NCI-H1436 (cell line): ENCODE measurements at places on chromosomes 7 and 10.

DNA sequence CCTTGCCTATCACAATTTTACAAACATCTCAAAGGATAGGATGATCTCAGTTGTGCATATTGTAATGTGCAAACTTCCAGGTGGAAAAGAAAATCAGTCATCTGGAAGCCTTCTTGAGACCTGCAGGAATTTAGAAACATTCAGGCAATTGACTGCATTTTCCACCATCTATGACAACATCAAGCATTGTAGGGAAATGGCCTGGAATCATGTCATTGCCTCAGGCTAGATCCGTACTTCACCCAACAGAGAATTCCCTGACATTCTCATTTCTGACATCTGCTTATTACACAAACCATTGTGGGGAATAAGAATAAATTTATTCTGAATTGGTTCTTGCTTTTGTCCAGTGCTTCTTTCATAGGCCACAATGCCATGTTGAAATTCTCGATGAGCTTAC is 124.9 kb upstream of the NPVF start:
- no peak for DNase-seq

- no peak for DNase-seq
Measured at GRCh38 chr10:20128811-20129210, 312.6 kb downstream of the PLXDC2 start.

- DNase-seq: no peak
Measured at GRCh38 chr7:102837802-102838201, 75.0 kb upstream of the LRRC17 start.

- DNase-seq: no peak
Measured at GRCh38 chr10:80289451-80290287, at the start of gene MAT1A. Gene MAT1A (minus strand): TSS chr10:80289658. CDS start chr10:80289423, 235 bp downstream.

- DNase-seq: no peak
Measured at GRCh38 chr10:43226851-43227845, 39.7 kb downstream of the RASGEF1A start.

DNA sequence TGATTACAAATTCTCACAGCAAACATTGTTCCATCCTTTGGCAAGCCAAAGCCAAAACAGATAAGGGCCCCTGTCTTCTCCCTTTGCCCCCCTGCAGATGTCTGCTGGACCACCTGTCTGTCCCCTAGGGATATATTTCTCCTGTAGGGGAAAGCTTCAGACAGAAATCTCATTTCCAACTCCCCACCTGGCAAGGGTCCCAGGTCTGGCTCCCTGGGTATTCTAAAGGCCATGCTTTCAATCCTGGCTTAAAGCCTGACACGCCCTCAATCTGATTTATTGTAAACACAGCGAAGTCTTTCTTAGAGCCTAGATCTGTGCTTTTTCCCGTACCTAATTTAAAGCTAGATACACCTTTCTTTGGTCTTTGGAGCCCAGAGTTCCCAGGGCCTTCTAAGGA is 66.1 kb downstream of the KCNMA1 start:
- no peak for DNase-seq

DNA sequence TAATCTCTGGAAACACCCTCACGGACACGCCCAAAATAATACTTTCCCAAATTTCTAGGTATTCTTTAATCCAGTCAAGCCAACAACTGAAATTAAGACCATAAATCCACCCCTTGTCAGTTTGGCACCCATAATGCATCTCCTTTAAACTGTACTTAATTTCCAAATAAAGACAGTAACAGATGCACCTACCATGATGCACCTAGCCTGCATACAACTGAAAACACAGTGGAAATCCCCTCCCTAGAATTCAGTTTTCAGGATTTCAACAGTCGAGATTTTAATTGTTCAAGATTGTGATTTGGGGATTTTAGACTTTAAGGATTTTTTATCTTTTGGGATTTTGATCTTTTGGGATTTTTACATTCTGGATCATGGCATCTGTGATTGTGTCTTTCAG is 17.1 kb downstream of the STK17A start:
- no peak for DNase-seq

DNA sequence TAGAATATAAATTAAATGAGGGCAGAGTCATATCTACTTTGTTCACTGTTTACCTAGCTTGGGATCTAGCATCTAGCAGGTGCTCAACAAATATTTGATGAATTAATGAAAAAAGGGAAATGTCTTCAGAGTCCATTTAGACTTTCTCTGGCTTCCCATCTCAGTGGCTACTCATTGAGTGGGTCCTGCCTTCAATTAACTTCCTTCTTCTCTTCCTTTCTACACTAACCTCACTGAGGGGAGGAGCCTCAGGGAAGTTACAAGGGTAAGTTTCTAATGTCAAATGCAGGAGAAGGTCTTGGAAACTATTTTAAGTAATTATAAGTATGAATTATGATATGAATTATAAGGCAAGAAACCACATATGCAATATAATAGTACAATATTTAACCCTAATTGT is 28.2 kb upstream of the MPP7 start:
- no peak for DNase-seq

- no peak for DNase-seq
Measured at GRCh38 chr7:95106401-95106800, 199.0 kb downstream of the PPP1R9A start.

DNA sequence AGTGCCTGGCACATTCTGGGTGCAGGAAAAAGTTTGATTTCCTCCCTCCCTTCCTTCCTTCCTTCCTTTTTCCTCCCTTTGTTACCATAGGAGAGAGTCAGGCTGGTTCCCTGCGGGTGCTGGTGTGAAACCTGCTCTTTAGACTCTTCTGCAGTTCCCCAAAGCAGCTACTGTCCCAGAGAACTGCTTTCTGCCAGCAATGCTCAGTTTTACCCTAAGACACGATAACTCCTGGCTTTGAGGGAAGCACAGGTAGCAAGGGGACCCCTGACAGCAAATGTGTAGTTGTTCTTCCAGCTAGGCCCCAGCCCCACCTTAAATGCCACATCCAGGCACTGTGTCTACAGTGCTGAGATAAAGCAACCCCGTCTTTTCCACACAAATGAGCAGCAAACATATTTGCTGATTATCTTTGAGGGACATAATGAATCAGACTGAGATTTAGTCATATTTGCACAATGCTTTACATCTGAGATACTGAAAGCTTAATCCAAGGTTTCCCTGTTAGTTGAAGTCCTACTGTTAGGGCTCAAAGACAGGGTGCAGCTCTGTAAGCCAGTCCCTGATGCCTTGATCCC is 55.5 kb downstream of the MET start:
- no peak for DNase-seq

GRCh38 chr10:30818010-30818660 is 188.6 kb upstream of the LYZL2 start:
- no peak for DNase-seq

DNA sequence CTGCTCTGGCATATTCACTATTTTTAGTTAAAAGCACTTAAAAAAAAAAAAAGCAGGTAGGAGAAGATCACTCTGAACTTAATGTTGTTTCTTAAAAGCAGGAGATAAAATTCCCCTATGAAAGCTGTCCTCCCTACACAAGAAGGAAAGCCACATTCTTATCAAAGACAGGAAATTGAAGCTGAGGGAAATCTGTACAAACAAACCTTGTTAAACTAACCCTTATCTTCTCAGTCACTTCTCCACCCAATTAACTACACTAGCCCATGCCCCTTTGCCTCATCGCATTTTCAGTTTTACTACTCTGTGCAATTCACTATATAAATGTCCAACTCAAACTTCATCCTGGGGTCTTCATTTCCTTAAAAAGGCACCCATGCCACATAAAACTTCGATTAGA is 2.7 kb upstream of the CDCA7L start:
- DNase-seq: no peak

DNA sequence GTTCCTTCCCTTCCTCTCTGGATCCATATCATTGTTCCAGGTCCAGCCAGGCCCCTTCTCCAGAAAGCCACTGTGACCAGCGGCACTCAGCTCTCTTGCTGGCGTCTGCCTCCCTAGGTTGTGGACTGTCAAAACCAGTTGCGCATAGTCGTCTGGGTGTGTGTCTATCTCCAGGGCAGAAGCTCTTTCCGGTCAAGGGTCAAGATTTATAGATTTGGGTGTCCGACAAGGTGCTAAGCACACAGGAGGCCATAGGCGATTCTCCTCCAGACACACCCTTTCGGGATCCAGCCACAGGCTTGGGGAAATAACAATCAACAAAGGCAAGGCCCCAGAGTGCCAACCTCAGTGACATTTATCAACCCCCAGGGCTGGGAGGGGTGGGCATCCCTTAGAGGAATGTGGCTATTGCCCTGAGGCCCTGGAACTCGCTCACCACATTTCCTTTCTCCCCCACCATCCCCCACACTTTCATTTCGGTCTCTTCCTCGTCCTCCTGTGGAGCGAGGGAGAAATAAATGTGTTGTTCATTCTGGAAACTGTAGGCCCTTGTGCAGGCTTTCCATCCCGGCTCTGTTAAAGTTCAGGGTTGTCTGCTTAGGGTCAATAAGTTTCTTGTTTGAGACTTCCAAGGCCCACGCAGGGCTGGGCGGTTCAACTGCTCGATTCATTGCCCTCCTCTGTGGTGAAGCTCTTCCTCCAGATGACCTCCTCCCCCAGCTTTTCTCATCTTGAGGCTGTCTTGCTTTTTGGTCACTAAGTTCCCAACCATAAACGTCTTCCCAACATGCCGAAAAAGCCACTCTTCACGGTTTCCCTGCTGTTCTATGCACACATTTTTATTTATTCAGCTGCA is 57.9 kb downstream of the AFAP1L2 start:
- DNase-seq: no peak

DNA sequence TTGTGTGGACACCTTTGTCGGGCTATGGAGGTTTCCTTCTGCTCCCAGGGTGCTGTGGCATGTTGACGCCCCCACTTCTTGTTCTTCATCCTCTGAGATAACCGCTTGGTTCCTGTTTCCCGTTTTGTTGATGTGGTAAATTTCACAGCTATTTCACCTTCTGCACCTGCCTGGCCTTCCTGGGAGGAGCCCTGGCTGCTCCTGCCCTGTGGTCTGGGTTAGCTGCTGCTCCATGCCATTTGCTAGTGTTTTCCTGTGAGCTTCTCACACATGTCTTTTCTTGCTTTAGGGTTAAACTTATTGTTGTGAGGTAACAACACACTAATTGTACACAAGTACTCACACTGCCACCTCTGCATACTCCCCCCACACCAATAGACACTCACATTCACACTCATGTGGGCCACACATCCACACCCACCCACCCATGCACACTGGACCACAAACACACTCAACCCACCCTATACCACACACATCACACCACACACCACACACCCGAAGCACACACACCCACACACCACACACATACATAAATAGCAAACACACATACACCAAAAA is 46.5 kb upstream of the MSMB start:
- no peak for DNase-seq

DNA sequence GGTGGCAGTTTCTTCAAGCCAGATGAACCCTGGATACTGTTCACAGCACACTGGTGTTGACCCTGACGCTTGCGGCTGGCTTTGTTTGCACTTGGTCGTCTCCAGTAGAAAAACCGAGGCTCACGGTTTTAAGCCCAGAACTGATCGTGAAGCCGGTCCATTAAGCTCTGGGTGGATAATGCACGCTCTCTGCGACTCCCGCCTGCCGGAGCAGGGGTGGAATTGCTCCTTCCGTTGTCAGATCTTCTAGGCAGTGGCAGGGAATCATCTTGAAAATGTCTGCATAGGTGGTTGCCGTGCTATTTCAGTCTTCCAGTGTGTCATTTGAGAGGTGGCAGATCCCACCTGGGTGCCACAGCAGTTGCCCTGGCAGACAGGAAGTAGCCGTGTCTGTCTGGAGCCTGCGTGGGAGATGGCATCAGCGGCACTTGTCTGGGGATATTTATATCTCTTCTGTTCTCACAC is 35.9 kb upstream of the AP5Z1 start:
- no peak for DNase-seq
